ENCODE measurements at places on chromosomes 3 and 15. TPM values are rescaled to one million over a fixed set of nuclear protein-coding genes. Genes with fewer than 3 reads are reported as not detected.

GRCh38 chr3:64792445-64792844 lies 104.6 kb upstream of the ADAMTS9 start:
- no peak for DNase-seq
- H3K4me3 ChIP-seq: no peak overlapping the region
- peaks cover 7% of the 10 kb centered on the region for H3K4me1 ChIP-seq
- H3K36me3 ChIP-seq: no peaks in the 10 kb centered on the region
- no peak overlapping the region for H3K27ac ChIP-seq

- no peak overlapping the region for H3K4me3 ChIP-seq
- H3K27ac ChIP-seq: no peak overlapping the region
- no peaks in the 10 kb centered on the region for H3K36me3 ChIP-seq
- H3K27me3 ChIP-seq: peaks cover 43% of the 10 kb centered on the region
Observed at GRCh38 chr3:10557250-10557649, 51.9 kb upstream of the ATP2B2 start.

DNA sequence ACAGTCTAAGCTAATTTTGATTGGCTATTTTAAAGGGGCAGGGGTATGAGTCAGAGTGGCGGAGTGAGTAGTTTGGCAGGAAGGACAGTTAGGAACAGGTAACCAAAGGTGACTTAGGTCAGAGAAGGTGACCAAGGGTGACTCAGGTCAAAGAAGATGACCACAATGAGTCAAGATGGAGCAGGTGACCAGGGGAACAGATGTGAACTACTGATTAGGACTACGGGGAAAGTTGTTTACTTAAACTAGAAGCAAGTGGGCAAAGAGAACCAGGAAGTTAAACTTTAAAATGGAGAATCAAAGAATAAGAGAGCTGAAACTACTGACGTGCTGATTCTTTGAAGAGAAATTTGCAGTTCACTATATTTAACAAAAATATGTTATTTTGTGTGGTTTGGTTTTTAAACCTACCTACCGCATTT lies 14.1 kb upstream of the CA12 start:
- H3K36me3 ChIP-seq: no peaks in the 10 kb centered on the region
- no peak for DNase-seq
- H3K4me1 ChIP-seq: peaks cover 5% of the 10 kb centered on the region
- H3K27me3 ChIP-seq: peaks cover 19% of the 10 kb centered on the region
- H3K4me3 ChIP-seq: no peak overlapping the region

GRCh38 chr3:181292984-181293383 lies 303.4 kb upstream of the DNAJC19 start:
- no peaks in the 10 kb centered on the region for H3K36me3 ChIP-seq
- DNase-seq: no peak
- H3K4me3 ChIP-seq: no peak overlapping the region
- H3K27ac ChIP-seq: no peak overlapping the region
- H3K4me1 ChIP-seq: no peaks in the 10 kb centered on the region

SLC9C1 gene
- total RNA-seq: 0.48 TPM

All from type B pancreatic cell (in vitro differentiated cells).